Lung microvascular endothelial cell (primary cell): ENCODE measurements at places on chromosomes 2 and 18.

GRCh38 chr2:39118786-39119499 is 1.9 kb downstream of the SOS1 start:
- DNase-seq, result peak; percentile 28

- peak; percentile 97 for DNase-seq
These were observed 163.9 kb downstream of the LDLRAD4 start for GRCh38 chr18:13382366-13382953.

DNA sequence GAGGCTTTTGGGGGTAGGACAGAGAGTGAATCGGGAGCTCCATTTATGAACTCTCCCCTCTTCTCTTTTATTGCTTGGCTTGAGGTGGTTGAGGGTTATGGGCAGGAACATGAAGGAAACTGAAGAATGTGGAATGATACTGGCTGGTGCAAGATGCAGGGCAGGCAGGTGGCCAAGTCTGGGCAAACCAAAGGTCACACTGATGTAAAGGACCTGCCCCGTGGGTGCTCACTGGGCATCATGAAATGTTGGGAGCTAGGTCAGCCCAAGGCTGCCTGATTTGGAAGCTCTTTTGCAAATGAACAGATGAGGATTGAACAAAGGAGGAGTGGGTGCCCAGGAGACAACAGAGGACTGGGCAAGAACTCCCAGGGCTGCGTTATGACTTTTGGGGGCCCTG is 328.9 kb downstream of the CLIP4 start:
- no peak for DNase-seq

- no peak for DNase-seq
These were observed 3.5 kb downstream of the RBM43 start for GRCh38 chr2:151258121-151258520.

- no peak for DNase-seq
These were observed 825.9 kb upstream of the POU3F3 start for GRCh38 chr2:104028061-104028460.

- no peak for DNase-seq
These were observed 280.0 kb downstream of the GALR1 start for GRCh38 chr18:77529492-77530176.

GRCh38 chr2:151315381-151315903 is 26.0 kb upstream of the NMI start:
- no peak for DNase-seq

- DNase-seq, result no peak
These were observed 543.8 kb downstream of the LRP1B start for GRCh38 chr2:141586985-141587384.

- DNase-seq, result no peak
These were observed 707 bp downstream of the SALL3 start for GRCh38 chr18:78980279-78980771.

DNA sequence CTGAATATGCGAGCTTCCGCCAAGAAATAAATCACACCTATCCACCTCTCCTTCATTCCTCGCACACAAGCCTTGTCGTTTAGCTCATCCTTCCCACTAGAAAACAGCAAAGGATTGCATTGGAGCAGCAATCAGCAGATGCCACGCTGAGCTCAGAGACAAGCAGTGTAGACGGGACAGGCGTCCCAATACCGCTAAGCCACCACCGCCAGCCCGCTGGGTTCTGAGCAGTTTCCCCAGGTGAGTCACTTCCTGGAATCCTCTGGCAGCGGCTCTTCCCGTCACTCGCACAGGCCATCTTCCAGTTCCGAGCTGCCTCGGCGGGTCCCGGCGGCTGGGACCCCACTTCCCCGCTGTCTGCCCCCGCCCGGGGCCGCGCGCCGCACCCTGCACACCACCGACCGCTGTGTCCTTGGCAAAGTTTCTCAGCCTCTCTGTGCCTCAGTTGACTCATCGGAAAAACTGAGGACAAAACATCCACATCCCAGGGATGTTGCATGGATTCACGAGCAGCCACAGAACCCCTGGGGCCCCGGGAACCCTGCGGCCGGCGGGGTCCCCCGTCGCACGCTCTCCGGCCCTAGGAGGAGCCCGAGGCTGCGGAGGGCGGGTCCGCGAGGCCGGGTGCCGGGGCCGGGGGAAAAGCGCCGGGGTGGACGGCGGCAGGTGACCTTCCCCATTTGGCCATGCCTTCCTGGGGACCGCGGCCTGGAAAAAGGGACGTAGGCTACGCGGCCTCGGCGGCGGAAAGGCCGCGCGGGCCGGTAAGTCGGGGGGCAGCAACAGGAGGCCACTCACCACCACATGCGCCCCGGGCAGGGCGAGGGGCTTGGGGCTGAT is 573 bp downstream of the KDSR start:
- peak; percentile 79 for DNase-seq

GRCh38 chr18:42437646-42438045 is 482.6 kb downstream of the PIK3C3 start:
- DNase-seq, result no peak

GRCh38 chr2:158045362-158045761 is 56.3 kb upstream of the UPP2 start:
- DNase-seq, result no peak

DNA sequence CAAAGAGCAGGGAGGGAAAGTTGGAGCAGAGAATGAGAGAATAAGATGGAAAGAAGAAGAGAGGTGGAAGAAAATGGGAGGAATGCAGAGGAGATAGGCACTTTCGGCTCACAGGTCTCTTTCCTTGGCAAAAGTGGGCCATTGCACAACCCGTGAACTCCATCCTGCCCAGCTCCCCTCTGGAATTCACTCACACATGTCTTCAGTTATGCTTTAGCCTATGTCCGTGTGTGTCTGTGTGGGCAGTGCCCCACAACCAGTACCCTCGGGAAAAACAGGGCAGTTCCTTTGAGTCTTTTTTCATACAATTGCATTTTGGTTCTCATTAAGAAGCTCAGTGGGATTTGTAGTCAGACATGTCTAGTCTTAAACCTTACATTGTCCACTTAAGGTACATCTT is 34.5 kb downstream of the DTNA start:
- DNase-seq, result no peak

DNA sequence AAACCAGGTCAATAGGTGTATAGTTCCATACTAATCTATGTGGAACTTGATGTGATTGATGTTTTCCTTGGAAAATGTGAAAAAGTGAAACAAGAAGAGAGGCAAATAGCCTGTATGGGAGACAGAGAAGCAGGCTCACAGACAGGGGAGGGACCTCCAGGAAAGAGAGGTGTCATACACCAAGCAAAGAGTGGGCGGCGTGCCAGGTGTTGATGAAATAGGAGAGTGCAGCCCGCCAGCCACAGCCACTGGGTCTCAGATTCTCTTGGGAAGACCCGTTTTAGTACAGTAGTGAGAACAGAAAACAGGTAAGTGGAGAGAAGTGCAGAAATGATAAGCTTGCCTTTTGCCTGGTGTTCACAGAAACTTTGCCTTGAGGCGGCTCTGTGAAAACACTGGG is 301.9 kb downstream of the ZNF407 start:
- peak; percentile 32 for DNase-seq

GRCh38 chr2:81747481-81748070 is 1443.0 kb upstream of the LRRTM1 start:
- no peak for DNase-seq

DNA sequence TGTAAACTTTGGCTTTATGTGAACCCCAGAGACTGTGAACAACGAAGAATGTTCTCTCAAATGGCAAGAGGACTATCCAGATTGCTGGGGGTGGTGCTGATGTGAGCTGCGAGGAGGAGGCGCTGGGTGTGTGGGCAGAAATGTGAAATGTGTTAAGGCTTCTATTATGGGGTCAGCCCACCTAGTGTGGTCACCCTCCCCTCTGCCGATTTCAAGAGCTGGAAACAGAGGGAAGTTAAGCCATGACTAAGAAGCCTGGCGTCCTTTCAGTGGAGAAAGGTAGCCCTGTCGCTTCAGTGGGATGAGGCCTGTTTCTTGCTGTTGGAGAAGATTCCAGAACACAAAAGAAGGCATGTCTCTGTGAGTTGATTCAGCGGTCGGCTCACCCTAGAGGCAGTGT is 89.0 kb upstream of the KCTD1 start:
- DNase-seq, result no peak

DNA sequence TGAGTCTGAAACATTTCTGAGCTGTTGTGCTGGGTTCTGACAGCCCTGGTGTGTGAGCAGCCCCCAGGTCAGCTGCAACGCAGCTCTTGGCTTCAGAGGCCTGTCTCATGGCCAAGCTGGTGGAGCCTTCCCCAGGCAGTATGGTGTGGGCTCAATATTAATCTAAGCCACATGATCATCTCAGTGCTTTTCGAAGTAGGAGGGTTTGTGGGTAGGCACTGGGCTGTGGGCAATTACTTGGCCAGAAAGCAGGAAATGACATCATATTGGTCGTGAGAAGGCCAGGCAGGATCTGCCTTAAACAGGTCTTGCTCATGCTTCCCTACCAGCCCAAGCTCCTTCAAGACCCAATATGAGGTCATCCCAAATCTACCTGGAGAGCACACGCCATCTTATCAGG is 26.9 kb downstream of the LOXHD1 start:
- no peak for DNase-seq

- DNase-seq, result no peak
These were observed 31.1 kb upstream of the STK39 start for GRCh38 chr2:168278424-168278888.

DNA sequence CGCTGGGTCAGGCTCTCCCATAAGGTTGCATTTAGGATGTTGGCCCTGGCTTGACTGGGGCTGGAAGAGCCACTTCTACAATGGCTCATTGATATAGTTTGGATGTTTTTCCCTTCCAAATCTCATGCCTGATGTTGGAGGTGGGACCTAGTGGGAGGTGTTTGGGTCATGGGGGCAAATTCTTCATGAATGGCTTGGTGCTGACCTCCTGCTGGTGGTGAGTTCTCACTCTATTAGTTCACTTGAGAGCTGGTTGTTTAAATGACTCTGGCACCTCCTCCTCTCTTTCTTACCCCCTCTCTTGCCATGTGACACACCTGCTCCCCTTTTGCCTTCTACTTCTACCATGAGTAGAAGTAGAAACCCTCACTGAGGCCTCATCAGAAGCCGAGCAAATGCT is 20.5 kb downstream of the ACOXL start:
- DNase-seq, result no peak

DNA sequence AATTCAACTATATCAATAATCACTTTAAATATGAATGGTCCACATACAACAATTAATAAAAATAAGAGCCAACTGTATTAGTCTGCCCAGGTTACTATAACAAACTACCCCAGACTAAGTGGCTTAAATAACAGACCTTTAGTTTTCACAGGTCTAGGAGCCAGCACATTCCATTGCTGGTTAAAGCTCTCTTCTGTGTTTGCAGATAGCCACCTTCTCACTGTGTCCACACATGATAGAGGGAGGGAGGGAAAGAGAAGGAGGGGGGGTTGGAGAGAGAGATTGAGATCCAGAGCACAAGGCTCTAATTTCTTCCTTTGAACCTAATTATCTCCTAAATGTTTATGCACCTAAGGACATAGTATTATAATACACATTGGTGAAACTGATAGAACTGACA is 267.8 kb upstream of the NXPH2 start:
- DNase-seq, result no peak

DNA sequence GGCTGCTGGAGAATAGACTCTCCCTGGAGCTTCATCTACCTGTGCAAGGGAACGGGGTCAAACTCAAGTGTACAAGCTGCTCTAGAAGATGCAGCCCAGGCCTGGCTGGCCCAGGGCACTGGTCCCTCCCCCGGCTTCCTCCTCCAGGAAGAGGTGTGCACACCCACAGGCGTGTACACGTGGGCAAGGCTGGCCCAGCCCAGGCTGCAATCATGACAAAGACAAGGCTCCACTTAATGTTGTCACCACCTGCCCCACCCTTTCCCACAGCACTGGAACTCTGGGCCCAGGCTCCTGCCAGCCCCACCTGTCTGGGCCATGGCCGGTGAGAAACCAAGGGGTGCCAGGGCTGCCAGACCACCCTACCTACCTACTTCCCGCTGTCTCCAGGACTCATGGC is 29.6 kb upstream of the ALPP start:
- DNase-seq, result no peak

- DNase-seq, result no peak
These were observed 37.8 kb downstream of the AGPS start for GRCh38 chr2:177430411-177430810.

DNA sequence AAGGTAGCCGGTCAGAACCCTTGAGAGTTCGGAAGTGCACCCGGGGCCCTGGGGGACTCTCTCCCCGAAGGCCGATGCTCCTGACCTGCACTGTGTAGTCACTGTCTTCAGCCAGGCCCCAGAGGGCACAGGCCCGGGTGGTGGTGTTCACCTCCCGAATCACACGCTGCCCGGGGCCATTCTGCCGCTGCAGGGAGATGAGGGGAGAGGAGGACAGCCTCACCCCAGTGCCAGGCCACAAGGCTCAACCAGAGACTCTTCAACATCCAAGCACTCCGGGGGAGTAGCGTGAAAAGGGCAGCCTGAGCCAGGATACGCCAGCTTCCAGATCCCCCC is 1.1 kb downstream of the FNDC4 start:
- DNase-seq, result no peak

- no peak for DNase-seq
These were observed 208.0 kb downstream of the ZFP36L2 start for GRCh38 chr2:43018179-43019024.

DNA sequence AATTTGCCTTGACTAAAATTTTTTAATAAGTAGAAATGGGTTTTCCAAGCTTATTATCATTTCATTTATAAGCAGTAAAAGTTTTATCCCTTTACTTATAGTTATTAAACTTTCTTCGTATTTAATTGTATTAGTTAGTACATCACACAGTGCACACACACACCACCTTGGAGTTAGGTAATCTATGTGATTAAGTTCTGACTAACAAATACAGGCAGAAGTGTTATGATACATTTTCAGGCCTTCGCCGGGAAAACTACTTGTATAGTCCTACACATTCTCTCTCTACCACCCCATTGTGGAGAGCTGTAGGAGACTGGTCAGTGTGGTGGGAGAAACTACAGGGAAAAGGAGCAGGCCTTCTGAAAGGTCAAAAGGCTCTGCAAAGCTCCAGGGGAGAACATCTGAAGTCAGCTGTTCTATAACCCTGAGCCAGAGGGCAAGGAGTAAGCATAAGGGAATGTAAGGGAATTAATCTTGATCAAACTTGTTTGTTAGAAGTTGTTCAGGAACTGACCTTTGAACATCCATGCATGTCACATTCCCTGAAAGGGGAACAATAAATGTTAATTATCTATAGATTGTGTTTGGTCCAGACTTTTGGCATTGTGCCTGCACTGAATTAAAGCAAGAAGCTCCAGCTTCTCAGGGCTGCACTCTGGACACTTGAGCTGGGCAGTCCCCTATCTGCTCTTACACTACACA is 231.7 kb downstream of the FSIP2 start:
- DNase-seq, result no peak

DNA sequence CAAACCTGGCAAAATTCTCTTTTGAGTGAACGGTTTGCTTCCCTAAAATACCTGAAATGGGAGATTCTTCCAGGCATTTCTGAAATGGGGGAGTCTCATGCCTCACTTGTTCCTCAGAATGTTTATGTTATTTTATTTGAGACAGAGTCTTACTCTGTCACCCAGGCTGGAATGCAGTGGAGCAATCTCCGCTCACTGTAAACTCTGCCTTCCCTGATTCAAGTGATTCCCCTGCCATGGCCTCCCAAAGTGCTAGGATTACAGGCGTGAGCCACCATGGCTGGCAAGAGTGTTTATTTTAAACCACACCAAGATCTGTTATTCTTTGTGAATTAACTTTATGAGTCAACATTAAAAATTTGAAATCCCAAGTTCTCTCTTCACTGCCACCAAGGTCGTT is 6.4 kb upstream of the FHL2 start:
- DNase-seq, result no peak

GRCh38 chr18:29823671-29824070 is 1218.9 kb downstream of the DSC3 start:
- DNase-seq, result no peak

GRCh38 chr2:74502147-74502719 is 2.8 kb upstream of the LBX2 start:
- DNase-seq, result no peak
